ENCODE measurements at places on chromosomes 7 and 10.

DNA sequence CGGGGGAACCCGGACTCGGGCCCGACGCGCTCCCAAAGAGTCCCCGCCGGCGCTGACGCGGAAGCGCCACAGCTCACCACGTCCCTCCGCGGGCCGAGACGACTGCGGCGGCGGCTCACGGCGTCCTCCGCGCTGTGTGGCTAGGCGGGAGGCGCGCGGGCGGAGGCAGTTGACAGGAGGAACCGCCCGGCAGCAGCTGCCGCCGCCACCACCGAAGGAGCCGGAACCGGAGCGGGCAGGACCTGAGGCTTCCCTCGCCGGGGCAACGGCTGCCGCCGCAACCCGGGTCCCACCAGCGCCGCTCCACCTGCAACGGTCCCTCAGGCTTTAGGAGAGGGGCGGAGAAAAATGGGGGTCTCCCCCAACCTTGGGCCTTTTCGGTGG, 334 bp downstream of the ZNF800 start:
- DNase-seq = no peak

- no peak for DNase-seq
Observed at GRCh38 chr10:48439581-48440041, 133.1 kb downstream of the MAPK8 start.

- DNase-seq = no peak
Observed at GRCh38 chr7:39130857-39131526, 153.3 kb downstream of the POU6F2 start.

DNA sequence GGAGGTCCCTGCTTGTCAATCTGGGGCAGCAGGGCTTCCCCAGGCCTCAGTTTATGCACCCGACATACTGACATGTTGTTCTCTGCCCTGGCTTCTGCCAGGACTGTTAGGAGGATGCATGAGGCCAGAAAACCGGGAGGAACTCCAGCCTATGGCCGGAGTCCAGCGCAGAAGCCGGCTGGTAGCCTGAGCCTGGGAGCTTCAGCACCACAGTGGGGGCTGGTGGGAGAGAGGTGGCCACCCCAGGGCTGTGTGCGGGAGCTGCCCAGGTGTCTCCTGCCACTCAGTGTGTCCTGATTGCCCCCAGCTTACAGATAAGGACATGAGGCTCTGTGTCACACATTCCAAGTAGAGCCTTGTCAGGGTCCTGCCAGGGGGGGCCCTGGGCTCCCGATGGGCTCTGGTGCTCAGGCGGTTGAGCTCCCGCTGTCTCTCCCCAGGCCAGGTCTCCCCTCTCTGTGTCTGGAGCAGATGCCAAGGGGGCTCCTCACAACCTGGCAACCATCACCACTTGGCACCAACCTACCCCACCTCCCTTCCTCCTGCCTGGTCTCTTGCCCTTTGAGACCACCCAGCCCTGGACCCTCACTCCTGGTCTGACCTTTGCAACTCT, 32.3 kb downstream of the PPIF start:
- DNase-seq = peak; percentile 83

DNA sequence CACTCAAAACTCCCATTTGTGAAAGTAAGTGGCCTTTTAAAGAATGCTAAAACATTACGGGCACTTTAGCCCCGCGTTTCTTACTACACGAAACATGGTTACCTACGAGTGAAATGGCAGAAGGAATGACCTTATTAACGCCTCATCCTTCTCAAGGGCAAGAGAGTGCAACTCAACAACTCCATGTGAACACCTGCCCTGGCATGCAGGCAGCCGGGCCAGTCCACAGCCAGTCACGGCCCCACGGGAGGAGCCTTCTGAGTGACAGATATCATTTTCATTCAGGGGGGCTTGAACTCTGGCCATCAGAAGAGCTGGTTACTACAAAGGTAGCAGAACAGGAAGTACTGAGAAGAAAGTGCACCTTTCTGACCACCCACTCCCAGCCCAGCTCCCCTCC, 236.1 kb downstream of the PTPRN2 start:
- DNase-seq = no peak

DNA sequence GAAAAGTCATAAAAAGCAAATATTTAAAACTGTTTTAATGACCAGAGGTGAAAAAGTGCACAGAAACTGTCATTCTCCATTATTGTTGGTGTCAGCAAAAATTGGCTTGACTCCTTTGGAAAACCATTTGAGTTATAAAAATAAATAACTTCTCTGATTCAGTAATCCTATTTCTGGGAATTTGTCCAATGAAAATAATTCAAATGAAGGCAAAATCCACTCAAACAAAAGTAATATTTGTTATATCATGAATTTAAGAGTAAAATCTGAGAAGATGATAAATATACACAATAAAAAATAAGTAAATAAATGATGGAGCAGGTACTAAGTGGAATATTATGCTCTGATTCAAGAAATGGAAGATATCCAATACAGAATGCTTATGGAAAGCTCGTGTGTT, 326.6 kb upstream of the KLF6 start:
- DNase-seq = no peak

DNA sequence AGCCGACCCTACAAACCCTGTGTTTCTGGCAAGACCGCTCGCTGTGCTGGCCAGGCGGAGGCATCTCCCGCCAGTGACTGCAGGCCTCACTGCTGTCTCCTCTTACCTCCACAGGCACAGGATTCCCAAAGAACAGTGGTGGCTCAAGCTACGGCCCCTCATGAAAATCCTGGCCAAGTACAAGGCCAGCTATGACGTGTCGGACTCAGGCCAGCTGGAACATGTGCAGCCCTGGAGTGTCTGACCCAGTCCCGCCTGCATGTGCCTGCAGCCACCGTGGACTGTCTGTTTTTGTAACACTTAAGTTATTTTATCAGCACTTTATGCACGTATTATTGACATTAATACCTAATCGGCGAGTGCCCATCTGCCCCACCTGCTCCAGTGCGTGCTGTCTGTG, 36.2 kb downstream of the PITRM1 start:
- no peak for DNase-seq

- DNase-seq = no peak
Observed at GRCh38 chr7:121544238-121544637, 148.1 kb upstream of the FAM3C start.

GRCh38 chr7:130513447-130513846, 21.6 kb downstream of the MEST start:
- DNase-seq = no peak

DNA sequence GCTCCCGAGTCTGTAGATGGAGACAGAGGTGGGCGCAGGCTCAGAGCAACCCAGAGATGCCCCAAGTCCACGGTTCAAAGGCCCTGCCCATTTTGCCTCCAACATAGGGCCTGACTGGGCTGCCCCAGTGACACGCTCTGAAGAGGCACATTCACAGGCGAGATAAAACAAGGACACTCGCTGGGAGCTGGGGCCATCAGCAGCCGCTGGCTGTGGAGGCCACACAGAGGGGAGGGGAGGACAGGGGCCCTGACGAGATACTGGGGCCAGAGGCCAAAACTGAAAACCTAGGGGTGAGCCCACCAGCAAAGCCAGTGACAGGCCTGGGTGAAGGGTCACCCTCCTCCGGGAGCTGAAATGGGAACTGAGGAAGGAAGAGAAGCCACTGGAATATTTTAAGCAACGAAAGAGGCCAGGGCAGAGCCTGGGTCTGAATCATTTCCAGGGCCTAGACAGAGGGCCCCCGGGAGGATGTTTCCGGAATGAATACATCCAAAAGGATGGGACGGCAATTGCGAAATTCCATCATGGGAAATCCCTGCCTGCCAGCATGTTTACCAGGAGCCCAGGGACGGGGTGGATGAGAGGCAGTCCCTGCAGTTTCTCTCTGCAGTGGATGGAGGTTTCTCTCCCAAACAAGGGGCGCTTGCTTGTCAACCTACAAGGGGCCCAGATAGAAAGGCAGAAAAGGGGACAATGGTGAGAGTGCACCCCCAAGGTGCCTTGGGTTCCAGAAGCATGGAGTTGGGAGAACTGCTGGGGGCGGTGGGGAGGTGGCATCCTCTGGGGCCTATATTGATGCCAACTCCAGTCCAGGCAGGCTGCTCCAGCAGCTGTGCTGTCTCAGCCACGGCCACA, 29.0 kb upstream of the HSPA12A start:
- DNase-seq = no peak

GRCh38 chr10:127976286-127976685, 69.4 kb downstream of the PTPRE start:
- no peak for DNase-seq

DNA sequence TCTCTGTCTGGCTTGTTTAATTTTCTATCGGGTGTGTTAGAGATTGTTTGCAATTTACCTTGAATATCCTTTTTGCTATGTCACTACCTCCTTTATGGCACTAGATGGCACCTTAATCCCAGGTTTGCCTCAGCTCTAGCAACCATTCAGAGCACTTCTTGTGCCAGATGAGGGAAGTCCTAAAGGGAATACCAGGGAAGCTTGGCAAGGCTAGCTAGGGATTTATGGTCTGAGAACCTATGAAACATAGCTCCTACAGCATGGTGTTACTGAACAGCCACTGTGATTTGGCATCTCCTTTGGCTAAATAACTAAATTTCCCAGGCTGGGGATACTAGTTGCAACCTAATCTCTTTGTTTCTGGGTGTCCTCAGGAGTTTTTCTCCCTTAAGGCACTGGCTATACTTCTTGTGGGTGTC, 69.0 kb upstream of the VOPP1 start:
- DNase-seq = no peak

GRCh38 chr7:140003913-140004382, 58.8 kb downstream of the PARP12 start:
- DNase-seq = no peak
